ENCODE measurements at places on chromosomes 6 and 20.

- no peak for DNase-seq
These were observed 39.5 kb downstream of the CD40 start for GRCh38 chr20:46157625-46158024.

- DNase-seq = no peak
These were observed 92.2 kb upstream of the MPC1 start for GRCh38 chr6:166474721-166475565.

- DNase-seq = no peak
These were observed 453.5 kb upstream of the SULF2 start for GRCh38 chr20:48238781-48239180.

DNA sequence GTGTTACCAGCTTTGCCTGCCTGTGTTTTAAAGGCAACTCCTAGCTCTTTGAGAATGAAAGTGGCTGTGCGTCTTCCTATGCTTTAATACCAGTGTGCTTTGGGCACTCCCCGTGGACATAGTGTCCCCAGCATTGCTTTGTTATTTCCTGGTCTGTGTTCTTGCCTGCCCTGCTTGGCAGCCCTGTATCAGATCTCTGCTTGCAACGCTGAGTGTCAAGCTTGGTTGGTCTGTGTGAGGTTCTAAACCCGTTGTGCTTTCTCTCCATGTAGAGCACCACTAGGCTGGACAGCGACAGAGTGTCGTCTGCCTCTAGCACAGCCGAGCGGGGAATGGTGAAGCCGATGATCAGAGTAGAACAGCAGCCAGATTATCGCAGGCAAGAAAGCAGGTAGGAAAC is 80.2 kb downstream of the AFDN start:
- DNase-seq = no peak

- no peak for DNase-seq
These were observed 75.7 kb downstream of the SYNDIG1 start for GRCh38 chr20:24545168-24545567.

- DNase-seq = no peak
These were observed 2.5 kb upstream of the IGF2R start for GRCh38 chr6:159966339-159966738.

- DNase-seq = no peak
These were observed 142.2 kb upstream of the MAP3K7 start for GRCh38 chr6:90729057-90729456.

GRCh38 chr20:53129563-53129962 is 157.4 kb downstream of the TSHZ2 start:
- DNase-seq = no peak

- no peak for DNase-seq
These were observed 208.4 kb downstream of the ZMYND8 start for GRCh38 chr20:47148059-47148458.

DNA sequence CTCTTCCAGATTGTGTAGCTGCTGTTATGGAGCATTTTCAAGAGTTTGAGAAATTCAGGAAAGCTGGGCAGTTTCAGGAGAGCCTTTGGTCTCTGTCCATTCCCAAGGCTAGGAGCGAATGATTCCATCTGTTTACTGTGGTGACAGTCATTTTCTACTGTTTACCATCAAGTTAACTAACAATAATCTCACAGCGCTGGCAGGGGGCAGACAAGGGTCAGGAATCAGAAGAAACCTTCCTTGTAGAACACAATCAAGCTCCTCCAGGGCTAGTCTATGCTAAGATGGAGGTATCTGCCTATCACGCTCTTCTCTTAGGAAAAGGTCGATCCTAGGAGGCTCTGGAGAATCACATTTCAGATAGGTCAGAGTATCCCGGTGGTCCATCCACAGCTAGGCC is 293.9 kb downstream of the KIF16B start:
- DNase-seq = no peak

GRCh38 chr6:81901551-81901966 is 149.1 kb upstream of the TENT5A start:
- no peak for DNase-seq

GRCh38 chr6:52305948-52306767 is 21.6 kb upstream of the MCM3 start:
- no peak for DNase-seq

DNA sequence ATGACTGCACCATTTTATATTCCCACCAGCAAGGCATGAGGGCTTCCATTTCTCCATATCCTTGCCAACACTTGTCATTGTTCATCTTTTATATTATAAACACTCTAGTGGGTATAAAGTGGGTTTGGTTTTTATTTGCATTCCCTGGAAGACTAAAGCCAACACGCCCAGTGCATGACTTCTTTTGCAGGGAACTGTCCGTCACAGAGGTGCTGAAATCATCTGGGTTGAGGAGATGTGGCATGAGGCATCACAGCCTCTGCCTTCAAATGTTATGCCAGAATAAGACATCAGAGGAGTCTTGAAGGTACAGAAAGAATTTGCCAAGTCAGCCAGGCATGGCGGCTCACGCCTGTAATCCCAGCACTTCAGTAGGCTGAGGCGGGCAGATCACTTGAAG is 29.9 kb upstream of the FAM210B start:
- no peak for DNase-seq
